ENCODE measurements at places on chromosomes 2 and 18.

GRCh38 chr2:148917431-148917830 is 42.4 kb downstream of the KIF5C start:
- DNase-seq, result no peak

DNA sequence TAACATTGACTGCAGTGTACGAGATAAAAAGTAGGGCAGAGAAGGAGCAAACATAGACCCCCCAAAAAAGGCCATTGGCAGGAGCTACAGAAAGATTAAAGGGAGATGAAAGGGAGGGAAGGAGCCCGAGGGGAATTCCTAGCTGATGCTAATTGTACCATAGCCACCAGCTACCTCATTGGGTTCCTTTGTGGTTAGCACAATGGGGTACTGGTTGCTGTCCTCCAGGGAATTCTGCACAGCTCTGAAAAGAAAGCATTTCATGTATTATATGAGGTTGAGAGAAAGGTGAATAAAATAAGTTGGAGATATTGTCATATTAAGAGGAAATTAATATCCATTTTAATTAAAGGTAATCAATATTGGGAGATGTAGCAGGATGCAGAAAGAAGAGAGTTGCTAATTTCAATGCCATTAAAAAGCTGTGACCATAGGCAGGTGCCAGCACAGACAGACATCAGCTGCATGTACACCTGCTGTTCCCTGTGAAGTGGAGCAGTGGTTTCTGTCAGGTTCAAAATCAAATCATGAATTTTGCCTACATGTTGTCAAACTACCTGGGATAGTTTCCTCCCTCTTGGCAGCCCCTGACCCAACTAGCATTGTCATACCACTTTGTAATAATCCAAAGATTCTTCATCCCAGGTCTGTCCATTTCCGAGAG is 185.4 kb upstream of the DLGAP1 start:
- DNase-seq, result no peak

GRCh38 chr18:40437517-40437916 is 1517.5 kb upstream of the PIK3C3 start:
- DNase-seq, result no peak

DNA sequence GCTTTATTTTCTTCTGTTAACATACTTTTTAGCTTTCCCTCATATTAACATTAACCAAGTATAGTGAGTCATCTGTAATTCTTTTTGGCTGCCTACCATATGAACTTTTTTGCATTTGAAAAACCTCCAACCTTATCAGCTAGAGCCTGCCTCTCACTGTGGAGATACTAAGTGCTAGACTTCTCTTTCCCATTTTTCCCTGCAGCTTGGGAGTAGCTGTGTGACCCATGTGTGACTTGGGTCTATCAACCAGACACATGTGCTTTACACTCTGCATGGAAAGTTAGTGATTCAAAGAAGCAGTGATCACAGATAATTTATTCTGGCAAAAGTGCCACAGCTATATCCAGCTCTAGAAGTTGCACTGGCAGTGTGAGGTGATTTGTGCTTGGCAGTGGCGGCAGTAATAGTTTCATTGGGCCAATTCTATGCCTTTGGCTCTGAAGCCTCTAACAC is 36.3 kb downstream of the PREPL start:
- DNase-seq, result peak; percentile 7

- DNase-seq, result no peak
Measured at GRCh38 chr2:25301453-25302352, 40.0 kb downstream of the DNMT3A start.

- no peak for DNase-seq
Measured at GRCh38 chr2:221778025-221778424, 205.9 kb upstream of the EPHA4 start.

GRCh38 chr2:188601391-188601790 is 309.7 kb downstream of the GULP1 start:
- no peak for DNase-seq

GRCh38 chr2:128410035-128410757 is 91.5 kb upstream of the HS6ST1 start:
- DNase-seq, result no peak

DNA sequence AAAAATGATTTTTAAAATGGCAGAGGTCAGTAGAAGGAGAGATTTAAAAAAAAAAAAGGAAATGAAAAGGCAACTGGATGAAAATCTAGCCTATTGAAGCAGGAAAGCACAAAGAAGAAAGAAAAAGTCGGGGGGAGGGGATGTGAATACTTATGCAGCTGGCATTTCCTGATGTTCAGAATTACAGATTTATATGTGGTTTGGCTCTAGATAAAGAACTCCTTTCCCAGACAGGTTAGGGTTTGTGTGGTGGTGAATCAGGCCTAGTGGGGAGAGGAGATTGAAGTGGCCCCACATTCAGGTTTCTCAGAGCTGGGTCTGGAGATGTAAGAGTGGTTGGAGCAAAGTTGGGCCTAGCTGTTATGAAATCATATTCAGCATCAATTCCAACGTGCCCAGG is 394.4 kb downstream of the FIGN start:
- no peak for DNase-seq

GRCh38 chr18:57787068-57787685 is 15.9 kb downstream of the ATP8B1 start:
- no peak for DNase-seq

GRCh38 chr2:67660871-67661270 is 263.7 kb downstream of the ETAA1 start:
- no peak for DNase-seq

GRCh38 chr2:98027538-98027937 is 31.8 kb upstream of the TMEM131 start:
- no peak for DNase-seq

GRCh38 chr2:150882751-150883612 is 378.7 kb downstream of the RBM43 start:
- DNase-seq, result no peak

DNA sequence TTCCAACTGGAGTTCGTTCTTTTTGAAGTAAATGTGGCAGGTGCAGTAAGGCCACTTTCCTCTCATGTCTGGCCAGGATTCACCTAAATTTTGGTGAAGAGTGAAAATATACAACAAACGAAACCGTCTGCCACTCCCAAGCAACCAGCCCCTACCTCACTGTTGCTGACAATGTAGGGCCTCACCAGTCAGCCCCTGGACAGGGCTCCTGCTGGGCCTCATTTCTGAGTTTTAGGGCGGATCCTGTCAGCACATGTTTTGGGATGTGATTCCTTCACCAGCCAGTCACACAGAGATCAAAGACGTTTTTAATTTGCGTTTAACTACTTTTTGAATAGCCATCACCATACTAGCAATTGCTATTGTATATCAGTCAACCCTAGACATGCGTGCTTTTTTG is 185.0 kb downstream of the WDR7 start:
- DNase-seq, result no peak

DNA sequence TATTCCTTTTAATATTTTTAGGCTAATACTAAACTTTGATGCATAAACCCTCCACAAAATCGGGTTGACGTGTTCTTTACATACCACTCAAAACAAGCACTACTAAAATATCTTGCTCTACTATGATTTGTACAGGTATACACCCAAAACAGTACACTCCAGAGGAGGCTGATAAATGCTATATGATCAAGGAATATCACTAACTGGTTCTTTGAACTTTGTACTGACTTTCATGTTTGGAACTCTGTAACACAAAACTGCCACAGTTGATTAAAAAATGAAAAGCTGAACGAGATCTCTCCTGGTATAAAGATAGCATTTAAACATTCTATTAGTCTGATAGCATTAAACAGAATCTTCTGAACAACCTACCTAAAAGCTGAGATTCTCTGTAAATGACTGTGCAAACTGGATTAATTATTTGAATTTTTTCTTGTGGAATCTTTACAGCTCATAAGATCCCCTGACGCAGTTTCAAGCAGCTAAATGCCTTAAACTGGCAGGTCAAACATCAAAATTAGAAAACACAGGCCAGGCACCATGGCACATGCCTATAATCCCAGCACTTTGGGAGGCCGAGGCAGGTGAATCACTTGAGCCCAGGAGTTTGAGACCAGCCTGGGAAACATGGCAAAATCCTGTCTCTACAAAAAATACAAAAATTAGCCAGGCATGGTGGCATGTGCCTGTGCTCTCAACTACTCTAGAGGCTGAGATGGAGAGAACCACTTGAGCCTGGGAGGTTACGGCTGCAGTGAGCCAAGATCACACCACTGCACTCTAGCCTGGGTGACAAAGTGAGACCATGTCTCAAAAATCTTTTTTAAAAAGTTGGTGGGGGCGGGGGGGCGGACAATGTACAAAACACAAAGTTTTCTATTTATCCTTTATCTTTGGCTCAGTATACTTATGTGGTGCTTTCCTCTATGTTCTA is 150.6 kb downstream of the EXOC6B start:
- DNase-seq, result no peak

- DNase-seq, result no peak
Measured at GRCh38 chr2:195594248-195594647, 62.8 kb upstream of the SLC39A10 start.

Data from AG09319 (cell line).